IPS DF 6.9 (cell line): ENCODE measurements at places on chromosomes 4 and X.

DNA sequence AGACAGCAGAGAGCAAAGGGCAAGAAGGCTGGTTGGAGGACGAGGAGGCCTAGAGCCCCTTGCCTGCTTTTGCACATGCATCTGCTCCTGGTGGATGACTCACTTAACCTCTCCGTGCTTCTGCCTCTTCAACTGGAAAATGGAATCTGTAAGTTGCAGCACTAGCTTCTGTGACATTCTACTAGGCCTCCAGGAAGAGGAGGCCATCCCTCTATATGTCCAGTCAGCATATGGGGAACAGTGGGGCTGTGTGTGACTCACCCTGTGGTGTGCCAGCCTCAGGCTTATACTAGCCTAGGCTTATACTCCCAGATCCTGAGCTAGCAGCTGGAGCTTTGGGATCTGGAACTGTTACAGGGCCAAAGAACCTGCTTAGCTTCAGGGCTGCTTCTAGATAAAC is 36.0 kb downstream of the RTL9 start:
- no peak for DNase-seq

GRCh38 chrX:140274811-140275525 is 229.9 kb downstream of the SOX3 start:
- DNase-seq, result peak; percentile 13

GRCh38 chrX:26783512-26784225 is 567.7 kb downstream of the MAGEB5 start:
- DNase-seq, result peak; percentile 37

- no peak for DNase-seq
Observed at GRCh38 chrX:103628386-103629317, at the start of gene TCEAL1. Gene TCEAL1, plus strand, starts transcription at chrX:103628975. Its CDS starts 942 bp downstream, at chrX:103629917.

GRCh38 chr4:88276952-88277710 is 7.2 kb downstream of the PPM1K start:
- no peak for DNase-seq

GRCh38 chr4:6877067-6877466 is 32.6 kb upstream of the TBC1D14 start:
- DNase-seq, result no peak

GRCh38 chr4:59979061-59979460 is 1221.1 kb upstream of the ADGRL3 start:
- no peak for DNase-seq

- DNase-seq, result no peak
Observed at GRCh38 chr4:151561551-151562256, 152.7 kb downstream of the FHIP1A start.

DNA sequence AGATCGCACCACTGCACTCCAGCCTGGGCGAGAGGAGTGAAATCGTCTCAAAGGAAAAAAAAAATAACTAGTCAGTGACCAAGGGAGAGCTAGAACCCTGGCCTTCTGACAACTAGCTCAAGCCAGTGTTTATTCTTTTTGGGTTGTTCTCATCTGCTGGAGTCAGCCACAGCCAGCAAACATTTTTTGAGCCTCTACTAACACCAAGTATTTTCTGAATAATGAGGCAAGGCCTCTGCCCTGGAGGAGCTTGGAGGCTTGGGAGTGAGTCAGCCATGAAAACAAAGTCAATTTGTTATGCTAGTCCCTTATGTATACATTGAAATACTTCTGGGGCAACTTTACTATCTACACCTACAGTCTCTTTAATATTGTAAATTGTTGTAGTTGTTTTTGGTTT is 46.5 kb downstream of the TMA16 start:
- DNase-seq, result no peak

- no peak for DNase-seq
Observed at GRCh38 chrX:49695276-49696180, at the start of gene PAGE1. Gene PAGE1, minus strand, starts transcription at chrX:49695984. Its CDS starts 1,214 bp downstream, at chrX:49694770.

DNA sequence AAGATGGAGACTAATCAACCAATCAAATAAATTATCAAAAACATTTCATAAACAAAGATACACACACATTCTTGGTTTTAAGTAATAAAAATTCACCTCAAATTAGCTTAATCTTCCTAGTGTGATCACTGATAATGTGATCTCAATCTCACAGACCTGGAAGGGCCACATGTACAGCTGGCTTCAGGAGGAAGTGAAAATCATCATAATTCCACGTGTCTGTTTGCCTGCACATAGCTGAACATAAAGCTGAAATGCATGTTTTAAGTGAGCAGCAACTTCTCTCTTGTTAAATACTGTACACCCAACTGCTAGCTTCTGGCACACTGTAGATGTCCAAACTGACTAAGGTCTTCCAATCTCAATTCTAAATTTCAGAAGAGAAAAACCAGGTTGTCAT is 53.8 kb downstream of the ARHGAP6 start:
- no peak for DNase-seq

- DNase-seq, result no peak
Observed at GRCh38 chr4:123528501-123529277, 132.1 kb downstream of the SPRY1 start.

DNA sequence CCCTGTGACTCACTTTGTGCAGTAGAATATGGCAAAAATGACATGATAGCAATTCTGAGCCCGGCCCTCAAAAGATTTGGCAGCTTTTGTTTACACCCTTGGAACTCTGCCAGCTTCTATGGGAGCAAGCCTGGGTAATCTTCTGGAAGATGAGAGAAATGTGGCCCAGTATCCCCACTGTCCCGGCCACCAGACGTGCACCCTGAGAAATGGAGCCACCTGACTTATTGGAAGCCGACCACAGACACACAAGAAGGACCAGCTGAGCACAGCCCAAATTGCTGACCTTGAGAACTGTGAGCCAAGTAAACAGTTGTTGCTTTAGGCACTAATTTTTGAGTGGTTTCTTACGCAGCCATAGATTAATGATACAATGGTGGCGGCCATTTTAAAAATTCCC is 197.0 kb downstream of the STIM2 start:
- DNase-seq, result no peak

- no peak for DNase-seq
Observed at GRCh38 chrX:15601932-15602331, 1.2 kb upstream of the ACE2 start.

- DNase-seq, result no peak
Observed at GRCh38 chrX:22248401-22248800, 24.3 kb upstream of the CBLL2 start.

GRCh38 chrX:97358941-97359340 is 475.2 kb downstream of the RPA4 start:
- DNase-seq, result no peak

- no peak for DNase-seq
Observed at GRCh38 chr4:3656416-3657356, 109.5 kb upstream of the ADRA2C start.

- DNase-seq, result no peak
Observed at GRCh38 chrX:127389900-127390299, 570.4 kb downstream of the PRR32 start.

DNA sequence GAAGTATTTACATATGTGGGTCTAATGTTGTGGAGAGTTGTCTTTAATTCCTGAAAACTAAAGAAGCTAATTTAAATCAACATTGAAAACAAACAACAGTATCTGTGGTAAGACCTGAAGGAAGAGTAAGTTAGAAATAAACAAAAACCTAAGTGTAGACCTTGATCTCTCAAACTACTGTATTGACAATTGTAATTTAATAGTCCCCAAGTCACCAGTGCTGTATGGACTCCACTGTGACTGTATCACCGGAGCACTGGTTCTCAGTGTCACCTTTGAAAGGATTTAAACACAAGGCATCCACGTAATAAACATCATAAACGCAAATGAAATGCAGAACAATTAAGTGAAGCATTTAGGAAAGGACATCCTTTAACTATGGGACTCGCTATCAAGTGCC is 46.4 kb downstream of the OCRL start:
- DNase-seq, result no peak

GRCh38 chr4:48683784-48684666 is 96.1 kb downstream of the FRYL start:
- DNase-seq, result no peak

DNA sequence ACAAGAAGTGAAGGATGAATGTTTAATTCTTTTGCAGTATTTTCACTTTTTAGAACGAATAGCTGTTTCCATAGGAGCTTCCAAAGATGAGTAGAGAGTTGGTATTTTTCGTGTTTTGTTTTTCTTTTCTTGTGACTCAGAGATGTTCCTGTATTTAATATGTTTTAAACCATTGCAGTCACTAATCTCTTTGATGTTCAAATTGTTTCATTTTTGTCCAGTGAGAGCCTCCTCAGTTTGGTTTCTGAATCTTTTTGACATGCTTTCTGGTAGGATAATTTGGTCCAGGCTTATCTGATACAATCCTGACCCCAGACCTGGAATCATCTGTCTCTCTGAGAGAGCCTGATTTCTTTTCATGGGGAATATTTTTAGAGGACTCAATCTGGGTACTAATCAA is 41.6 kb downstream of the BEX3 start:
- DNase-seq, result no peak

GRCh38 chr4:75919920-75920319 is 17.7 kb upstream of the PPEF2 start:
- no peak for DNase-seq
